ENCODE measurements at places on chromosomes 16 and 17.

GRCh38 chr17:77501101-77501566 lies 360.4 kb downstream of the SEC14L1 start:
- peak; percentile 37 for DNase-seq

DNA sequence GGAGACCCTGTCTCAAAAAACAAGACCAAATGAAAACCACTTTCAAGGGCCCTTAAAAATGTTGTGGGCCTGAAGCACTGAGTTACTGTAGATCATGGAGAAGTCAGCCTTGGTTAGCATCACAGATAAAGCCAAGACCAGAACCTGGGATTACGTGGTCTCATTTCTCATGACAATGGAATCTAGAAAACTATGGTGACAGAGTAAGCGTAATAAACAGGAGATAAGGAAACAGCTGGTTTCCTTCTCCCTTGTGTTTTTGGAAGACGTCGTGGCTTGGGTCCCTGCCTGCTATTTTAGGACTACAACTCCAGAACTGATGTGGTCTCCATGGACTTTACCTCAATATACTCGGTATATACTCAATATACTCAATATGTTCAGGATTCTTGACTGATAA lies 180.7 kb upstream of the ZFHX3 start:
- DNase-seq: no peak

DNA sequence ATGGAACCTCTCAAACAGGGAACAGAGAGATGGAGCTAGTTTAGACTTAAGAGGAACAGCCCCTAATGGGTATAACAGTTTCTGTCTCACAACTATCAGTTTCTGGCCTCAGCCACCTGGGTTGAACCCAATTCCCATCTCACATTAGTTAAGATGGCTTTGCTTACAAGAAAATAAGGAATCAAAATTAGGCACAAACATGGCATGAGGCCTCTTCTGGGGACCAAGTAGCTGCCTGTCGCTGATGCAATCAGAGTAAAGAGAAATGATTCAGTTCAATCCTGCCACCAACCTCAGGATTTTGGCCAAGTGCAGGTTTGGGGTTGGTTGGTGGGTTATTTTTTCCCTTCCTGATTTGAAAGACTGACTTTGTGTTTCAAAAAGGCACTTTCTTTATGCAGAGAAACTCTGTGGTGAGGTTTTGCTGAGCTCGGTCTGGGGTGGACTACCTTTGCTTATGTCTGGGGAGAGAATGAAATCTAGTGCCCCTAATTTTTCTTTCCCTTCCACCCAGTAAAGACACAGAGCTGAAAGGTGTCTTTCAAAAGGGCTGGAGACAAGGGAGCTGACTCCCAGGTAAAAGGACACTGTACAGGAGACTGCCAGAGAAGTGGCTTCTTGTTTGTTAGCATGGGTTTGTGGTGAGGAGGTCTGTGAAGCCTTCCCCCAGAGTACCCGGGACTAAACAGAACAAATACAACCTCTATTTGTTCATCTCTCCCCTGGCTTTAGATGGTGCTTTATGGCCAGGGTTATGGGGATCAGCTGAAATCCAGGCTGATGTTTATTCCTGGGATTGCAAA lies 44.8 kb upstream of the NFAT5 start:
- peak; percentile 75 for DNase-seq

GRCh38 chr17:42441371-42442195 lies 17.1 kb upstream of the ATP6V0A1 start:
- no peak for DNase-seq

GRCh38 chr17:48894886-48895285 lies 2.3 kb downstream of the ATP5MC1 start:
- no peak for DNase-seq

GRCh38 chr17:63644846-63645245 lies 22.6 kb downstream of the MAP3K3 start:
- DNase-seq: no peak

DNA sequence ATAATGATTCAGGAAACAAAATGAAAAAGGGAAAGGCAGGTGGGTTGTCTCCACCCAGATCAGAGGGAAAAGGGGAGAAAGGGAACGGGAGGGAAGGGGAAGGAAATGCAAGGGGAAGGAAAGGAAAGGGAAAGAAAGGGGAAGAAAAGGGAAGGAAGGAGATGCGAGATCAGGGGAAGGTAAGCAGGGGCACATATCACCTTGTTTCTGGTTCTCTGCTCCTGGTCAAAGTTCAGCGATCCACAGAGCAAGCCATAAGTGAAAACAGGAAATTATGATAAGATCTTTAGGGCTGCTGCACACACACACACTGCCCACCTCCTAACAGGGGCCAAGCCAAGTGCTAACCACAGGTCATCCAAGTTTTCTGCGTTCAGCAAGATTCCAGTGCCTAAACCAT lies 37.5 kb upstream of the GRIN2A start:
- DNase-seq: no peak

DNA sequence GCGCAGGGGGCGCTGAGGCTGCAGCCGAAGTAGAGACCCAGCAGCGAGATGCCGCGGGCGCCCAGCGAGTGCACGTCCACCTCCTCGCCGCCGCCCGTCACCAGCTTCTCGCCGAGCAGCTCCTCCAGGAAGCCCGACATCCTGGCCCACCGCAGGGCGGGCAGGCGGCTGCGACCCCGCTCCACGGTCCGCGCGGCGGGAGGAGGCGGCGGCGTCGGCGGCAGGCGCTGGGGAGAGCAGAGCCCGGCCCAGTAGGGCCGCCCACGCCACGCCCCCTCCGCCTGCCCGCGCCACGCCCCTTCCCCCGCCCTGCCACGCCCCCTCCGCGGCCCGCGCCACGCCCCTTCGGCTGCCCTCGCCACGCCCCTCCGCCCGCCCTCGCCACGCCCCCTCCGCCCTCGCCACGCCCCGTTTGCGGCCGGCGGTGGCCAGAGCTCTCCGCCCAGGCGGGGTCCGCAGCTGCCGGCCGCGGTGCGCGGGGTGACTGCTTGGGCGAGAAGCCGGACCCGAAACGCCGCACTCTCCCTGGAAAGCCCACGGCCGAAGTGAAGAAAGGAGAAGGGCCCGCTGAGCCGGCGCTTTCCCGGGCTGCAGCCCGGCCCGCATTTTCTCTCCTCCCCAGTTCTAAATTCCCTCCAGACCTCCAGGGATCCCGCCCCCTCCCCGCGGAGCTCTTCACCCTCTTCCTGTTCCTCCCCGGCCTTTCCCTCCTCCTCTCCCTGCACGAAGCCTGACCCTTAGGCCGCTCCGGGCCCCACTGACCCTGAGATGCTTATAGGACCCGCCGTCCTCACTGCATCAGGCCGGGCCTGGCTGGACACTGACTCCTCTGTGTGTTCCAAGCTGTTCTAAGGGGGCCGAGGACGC lies at the start of gene NXN:
TSS of gene NXN (minus strand) at position 238 of the 867 bp plus-strand sequence.
- peak; percentile 87 for DNase-seq

- DNase-seq: no peak
Measured at GRCh38 chr16:30443631-30444030, 2.0 kb downstream of the SEPHS2 start.

DNA sequence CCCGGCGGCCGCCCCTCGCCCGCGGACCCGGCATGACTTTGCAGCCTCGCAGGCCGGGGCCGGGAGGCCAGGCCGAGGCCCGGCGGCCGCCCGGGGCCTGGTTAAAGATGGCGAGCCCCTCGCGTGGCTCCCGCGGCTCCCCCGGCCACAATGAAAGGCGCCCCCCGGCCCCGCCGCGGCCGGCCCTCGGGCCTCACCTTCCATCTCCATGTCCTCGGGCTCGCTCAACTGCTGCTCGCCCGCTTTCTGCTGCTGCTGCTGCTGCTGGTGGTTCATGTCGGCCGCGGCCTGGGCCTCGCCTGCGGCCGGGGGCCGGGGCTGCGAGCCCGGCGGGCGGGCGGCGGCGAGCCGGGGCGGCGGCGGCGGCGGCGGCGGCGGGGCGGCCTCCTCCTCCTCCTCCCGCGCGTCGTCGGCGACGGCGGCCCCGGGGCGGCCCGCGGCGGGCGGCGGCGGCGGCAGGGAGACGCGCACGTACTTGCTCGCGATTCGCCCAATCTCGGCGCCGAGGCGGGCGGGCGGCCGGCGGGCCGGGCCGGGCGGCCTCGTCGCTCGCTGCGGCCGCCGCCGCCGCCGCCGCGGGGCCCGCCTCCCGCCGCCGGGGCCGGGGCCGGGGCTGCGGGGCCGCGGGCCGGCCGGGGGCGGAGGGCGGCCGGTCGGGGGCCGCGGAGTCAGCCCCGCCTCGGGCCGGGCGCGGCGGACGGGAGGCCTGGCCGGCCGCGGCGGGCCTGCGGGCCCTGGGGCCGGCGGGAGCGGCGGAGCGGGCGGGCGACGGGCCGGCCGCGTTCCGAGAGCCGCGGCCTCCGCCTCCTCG lies 491 bp downstream of the USP7 start:
- no peak for DNase-seq

- DNase-seq: no peak
Measured at GRCh38 chr16:19170043-19170655, 2.1 kb downstream of the SYT17 start.

GRCh38 chr16:87388818-87389134 lies 3.4 kb upstream of the MAP1LC3B start:
- DNase-seq: no peak

DNA sequence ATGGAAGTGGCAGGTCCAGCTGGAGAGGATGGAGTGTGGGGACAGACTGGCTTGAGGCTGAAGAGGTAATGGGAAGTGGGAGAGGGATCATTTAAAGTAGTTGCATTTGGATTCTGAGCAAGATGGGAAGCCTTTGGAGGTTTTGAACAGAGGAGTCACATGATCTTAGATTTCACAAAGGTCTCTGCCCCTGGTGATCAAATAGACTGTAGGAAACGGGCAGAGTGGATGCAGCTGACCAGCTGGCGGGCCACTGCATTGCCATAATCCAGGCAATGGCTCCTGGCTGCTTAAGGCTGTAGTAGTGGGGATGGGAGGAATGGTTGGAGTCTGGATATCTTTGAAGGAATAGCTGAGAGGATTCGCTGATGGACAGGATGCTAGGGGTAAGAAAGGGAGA lies 81.5 kb downstream of the SLC6A2 start:
- DNase-seq: no peak

GRCh38 chr17:47701608-47702007 lies 7.6 kb downstream of the TBKBP1 start:
- DNase-seq: no peak

GRCh38 chr17:10276436-10276835 lies 78.0 kb upstream of the GAS7 start:
- DNase-seq: no peak

GRCh38 chr16:64507240-64508024 lies 614.4 kb downstream of the CDH11 start:
- no peak for DNase-seq

GRCh38 chr16:81992859-81993258 lies 18.4 kb downstream of the SDR42E1 start:
- no peak for DNase-seq

DNA sequence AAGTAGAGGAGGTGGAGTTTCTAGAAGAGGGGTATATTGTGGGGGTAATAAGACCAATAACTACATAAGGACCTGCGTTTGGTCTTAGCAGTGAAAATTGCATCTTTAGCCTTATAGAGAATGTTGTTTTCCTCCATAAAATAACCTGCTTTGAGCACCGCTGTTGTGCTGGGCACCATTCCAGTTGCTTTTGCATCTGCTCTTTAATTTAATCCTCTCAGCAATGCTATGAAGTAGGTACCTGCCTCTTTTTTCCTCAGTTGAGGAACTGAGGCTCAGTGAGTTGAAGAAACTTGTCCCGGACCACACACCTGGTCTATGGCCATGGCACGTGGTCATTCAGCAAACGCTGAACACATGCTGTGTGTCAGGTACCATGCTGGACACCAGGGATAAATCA lies 238.1 kb downstream of the MSI2 start:
- DNase-seq: no peak

GRCh38 chr16:85193115-85193493 lies 80.8 kb upstream of the CIBAR2 start:
- no peak for DNase-seq

GRCh38 chr16:18797746-18798145 lies 3.6 kb downstream of the ARL6IP1 start:
- no peak for DNase-seq

GRCh38 chr17:64336760-64337413 lies 53.8 kb downstream of the PECAM1 start:
- DNase-seq: no peak

GRCh38 chr16:73390936-73391335 lies 343.0 kb upstream of the ZFHX3 start:
- DNase-seq: no peak

DNA sequence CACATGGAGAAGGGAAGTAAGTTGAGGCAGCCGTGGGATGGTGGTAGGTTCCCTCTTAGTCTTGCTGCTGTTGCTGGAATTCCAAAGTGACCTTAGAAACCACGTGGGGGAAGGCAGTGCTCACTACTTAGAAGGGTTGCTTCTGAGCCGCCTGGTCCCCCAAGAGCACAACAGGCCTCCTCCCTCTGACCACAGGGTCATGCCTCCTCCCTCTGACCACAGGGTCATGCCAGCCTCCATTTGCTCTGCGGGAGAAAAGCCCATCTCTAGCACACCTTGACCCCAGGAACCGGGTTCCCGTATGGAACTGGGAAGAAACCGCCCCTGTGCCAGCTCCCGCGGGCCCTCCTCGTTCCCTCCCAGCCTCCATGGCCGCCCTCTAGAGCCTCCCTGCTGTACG lies 13.4 kb upstream of the ZFPM1 start:
- no peak for DNase-seq

DNA sequence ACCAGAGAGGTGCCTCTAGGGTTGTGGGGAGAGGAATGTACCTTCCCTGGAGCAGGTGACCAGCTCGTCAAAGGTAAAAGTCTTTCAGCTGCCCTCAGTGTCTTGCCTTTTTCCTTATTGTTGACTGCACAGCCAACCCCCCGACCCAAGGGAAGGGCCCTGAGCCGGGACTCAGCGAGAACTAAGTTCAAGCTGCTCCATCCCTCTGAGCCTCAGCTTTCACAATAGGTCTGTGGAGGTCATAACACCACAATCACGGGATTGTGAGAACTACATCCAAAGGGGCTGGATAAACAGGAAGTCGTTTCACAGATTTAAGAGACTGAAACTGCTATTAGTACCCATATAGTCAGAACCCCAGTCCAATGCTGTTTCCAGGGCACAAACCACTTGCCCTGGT lies 2.6 kb upstream of the KRT36 start:
- no peak for DNase-seq

DNA sequence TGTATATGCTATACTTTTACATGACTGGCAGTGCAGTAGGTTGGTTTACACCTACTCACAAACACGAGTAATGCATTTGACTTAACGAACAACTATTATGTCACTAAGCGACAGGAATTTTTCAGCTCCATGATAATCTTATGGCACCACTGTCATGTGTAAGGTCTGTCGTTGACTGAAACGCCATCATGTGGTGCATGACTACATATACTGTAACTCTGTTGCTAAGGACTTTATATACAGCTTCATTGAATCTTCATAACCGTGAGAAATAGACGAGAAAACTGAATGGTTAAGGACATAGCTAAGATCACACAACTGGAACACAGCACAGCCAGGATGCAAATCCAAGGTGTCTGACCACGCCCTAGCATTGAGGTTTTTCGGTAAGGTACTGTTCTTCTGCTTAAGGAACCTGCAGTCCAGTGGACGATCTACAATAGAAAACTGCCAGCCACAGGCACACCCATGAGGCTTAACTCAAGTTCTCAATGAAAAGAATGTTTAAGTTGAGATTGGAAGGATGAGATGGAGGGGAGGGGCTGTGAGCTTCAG lies 3.3 kb downstream of the CFAP20 start:
- no peak for DNase-seq

- DNase-seq: peak; percentile 62
Measured at GRCh38 chr17:77782201-77782600, 176.3 kb upstream of the TNRC6C start.
